ENCODE measurements at places on chromosomes 2 and 18.
A peak's percentile ranks its signal among the peaks of the same experiment; 100 is the strongest.

DNA sequence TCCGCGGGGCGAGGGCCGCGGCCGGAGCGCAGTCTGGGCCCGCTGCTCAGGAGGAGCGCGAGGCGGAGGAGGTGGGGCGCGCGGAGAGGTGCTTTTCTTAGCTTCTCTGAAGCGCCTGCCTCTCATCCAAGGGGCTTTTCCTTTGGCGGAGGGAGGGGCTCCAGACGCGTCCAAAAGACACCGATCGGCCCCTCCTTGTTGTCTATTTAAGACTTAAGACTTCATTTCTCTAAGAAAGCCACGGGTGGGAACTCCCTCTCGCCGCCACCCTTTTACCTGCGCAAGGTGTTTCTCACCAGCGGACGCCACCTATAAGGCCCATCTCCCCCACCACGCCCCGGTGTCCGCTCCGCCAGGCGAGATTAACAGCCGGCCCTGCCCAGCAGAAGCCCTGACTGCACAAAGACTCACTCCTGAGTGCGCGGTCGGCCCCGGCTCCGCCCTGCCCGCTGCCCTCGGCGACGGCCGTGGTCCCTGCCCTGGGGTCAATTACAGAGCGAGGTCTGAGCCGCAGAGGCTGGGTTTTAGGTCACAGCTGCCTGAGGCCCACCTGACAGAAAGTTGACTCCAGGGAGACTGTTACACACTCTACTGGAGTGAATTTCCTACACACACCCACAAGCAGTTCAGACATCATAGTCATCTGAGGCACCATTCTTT is at the start of gene DSC2:
Gene DSC2 (minus strand): TSS at position 397 of the 660 bp plus-strand sequence. CDS start 450 bp downstream, outside the sequence.
- DNase-seq: no peak

DNA sequence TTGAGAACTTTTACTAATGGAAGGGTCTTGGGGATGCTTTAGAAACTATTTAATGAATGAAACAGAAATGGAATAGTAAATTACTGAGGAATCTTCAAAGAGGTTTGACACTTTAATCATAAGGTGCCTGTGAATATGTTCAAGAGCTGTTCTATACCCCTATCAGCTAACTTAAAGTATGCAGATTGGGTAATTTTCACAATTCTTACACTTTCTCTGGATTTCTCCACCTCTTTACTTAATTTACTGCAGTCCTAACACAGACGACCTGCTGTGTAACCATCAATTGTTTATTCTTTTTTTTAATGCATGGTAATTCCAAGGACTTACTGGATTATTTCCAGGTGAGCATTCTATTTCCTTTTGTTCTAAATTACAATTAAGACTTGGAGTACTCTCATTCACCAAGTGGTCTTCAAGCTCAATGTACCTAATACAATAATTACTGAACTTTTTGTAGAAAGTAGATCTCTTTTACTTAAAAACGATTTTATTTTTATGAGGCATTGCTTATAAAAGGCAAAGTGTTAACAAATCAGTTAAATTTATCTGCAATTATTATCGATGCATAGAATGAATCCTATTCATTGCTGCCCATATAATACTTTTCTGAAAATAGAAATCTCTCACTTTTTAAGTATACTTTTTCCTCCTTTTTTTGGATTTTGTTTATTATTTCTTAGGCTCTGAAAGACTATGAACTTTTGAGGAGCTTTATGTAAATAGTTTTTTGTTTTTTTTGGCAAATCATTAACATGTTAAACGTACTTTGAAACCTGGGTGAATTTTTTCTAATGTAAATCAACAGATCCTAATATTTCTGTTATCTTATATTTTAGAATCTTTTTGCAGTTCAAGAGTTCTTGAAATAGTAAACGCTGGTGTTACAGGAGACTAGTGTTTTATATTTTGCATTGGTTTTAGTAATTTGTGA is 5.5 kb downstream of the VSNL1 start:
- DNase-seq: no peak

DNA sequence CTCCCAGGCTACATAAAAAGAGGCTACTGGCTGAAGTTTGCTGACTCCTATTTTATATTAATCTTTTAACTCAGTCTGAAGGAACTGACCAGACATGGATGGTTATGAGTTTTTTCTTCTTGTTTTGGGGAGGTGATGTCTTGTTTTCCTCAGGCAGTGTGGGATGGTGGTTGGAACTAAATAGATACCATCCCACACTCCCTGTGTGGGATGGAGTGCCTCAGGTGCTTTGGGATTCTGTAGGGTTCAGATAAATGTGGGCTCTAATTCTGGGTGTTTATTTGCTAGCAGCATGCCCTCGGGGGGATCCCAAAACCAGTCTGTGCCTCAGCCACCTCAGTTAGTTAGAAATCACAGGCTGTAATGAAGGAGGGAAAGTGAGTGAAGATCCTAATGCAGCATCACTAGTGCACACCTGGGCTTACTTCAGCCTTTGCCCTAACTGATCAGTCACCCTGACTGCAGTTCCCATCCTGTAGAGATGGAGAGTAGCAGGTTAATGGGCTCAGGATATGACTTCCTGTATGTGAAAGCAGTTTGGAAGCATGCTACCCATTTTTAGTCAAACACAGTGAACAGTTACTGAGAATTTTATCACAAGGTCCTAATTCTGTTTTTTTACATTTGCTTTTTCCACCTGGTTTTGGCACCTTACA is 132.2 kb downstream of the SPTBN1 start:
- DNase-seq: no peak

- DNase-seq: no peak
Measured at GRCh38 chr2:240255811-240256703, 115.6 kb upstream of the OTOS start.

DNA sequence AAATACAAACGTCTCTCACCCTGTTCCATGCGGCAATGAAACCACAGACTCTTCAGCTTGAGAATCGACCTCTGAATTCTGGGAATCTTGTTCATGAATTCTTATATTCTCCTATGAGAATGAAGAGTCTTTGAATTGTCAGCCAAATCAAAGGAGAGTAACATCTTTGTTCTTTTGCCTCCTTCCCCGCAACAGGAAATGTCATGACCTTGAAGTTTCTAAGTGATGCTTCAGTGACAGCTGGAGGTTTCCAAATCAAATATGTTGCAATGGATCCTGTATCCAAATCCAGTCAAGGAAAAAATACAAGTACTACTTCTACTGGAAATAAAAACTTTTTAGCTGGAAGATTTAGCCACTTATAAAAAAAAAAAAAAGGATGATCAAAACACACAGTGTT is 21.8 kb downstream of the TNFAIP6 start:
- DNase-seq: peak; percentile 70

DNA sequence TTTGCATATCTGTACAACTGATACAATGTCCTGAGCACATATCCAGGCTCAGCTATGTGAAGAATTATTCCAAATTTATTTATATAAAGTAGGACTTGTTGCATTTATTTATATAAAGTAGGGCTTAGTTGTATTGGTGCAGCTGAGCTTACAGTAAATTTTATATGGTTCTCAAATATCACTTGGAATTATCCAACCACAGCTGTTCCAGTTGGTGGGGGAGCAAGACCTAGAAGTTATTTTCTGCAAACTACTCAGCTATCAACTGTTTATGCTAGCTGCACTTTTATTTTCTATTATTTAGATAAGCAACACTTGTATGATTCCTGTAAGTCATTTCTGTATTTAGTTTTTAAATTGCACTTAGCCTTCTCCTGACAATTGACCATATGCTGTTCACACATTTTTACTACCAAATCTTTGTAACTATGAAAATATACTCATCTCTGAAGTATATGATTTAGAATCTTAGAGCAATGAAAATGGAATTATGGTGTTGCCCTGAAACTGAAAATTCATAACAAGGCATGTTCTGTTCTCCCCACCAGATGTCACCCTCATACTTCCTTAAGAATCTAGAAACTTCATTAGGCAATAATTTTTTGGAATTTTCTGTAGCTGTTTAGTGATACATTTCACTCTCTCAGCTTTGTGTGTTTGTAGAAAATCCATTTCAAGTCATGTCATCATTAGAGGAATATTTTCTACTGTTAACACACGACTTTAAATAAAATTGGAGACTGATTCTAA is 157.0 kb upstream of the CBLN2 start:
- DNase-seq: peak; percentile 0
